ENCODE measurements at places on chromosomes 13 and 19. TPM values are rescaled to one million over a fixed set of nuclear protein-coding genes. Genes with fewer than 3 reads are reported as not detected.

The F10 gene
- 3.8 TPM for total RNA-seq

The C19orf67 gene
- total RNA-seq, result not detected

The USHBP1 gene
- total RNA-seq, result 1.6 TPM

DNA sequence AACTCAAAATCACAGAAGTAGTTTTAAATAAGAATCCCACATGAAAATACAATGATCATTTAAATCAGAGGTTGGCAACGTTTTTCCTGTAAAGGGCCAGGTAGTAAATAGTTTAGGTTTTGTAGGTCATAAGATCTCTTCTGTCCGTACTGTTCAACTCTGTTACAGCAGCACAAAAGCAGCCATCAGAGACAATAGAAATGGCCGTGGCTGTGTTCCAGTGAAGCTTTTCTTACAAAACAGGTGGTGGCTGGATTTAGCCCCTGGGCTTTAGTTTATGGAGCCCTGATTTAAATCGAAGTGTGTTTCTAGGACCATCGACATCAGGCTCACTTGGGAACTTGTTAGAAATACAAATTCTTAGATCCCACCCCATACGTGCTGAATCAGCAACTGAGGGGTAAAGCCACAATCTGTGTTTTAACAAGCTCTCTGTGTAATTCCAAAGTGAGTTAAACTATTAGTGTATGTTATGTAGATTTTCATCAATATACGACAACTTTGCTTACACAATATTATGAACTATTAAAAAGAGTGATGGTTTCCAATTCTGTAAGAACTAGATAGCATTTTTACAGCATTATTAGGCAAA lies 54.8 kb upstream of the MIR17HG start:
- no peaks in the 10 kb centered on the region for H3K27me3 ChIP-seq
- DNase-seq, result no peak
- no peaks in the 10 kb centered on the region for H3K4me1 ChIP-seq
- H3K27ac ChIP-seq, result no peak overlapping the region

DNA sequence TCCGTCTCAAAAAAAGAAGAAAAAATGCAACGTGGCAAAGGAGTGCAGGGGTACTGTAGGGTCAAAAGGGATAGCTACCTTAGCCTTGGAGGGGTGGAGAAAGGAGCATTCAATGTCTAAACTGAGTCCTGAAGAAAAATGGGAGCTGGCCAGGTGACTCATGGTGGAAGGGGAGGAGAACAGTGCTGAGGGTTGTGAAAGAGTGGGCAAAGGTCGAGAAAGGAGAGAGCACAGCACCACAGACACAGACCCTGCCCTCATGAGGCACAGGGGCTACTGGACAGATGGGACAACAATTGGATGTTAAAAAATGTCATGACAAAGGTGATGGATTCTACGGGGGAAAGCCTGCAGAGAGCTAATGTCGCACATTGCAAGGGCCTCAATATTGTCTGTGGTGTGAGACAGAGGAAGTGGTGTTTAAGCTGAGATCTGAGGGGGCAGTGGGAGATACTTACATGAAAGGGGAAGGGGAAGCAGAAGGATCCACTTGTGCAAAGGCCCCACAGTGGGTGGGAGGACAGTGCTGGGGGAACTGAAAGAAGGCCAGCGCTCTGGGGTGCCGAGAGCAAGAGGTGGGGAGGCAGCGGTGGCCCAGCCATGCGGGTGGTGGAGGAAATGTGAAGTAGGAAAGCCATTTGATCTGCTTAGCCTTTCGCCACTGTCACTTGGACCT lies 42.9 kb upstream of the URAD start:
- H3K36me3 ChIP-seq, result no peaks in the 10 kb centered on the region
- no peaks in the 10 kb centered on the region for H3K27me3 ChIP-seq
- H3K4me1 ChIP-seq, result no peaks in the 10 kb centered on the region
- H3K27ac ChIP-seq, result no peak overlapping the region
- no peak overlapping the region for H3K4me3 ChIP-seq
- DNase-seq, result peak; percentile 67

DNA sequence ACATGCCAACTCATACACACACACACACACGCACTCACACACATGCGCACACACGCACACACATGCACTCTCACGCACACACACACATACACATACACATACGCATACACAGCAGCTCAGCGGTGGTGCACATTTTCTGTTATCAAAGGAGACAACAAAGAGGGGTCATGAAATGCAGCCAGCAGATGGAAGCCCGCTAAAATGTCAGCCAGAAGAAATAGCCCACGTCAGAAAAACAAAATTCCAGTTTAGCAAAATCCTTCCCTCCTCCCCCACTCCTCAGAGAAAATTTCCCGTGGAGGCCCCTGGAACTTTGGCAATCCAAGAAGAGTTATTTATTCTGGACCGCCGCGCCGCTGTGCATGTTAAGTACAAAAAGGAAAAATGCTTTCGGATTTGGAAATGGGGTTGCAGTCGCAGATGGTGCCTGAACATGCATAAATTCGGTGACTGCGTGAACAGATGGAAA lies 114.6 kb upstream of the VSTM2B start:
- no peak for DNase-seq
- H3K36me3 ChIP-seq, result no peaks in the 10 kb centered on the region
- H3K27ac ChIP-seq, result no peak overlapping the region
- no peak overlapping the region for H3K4me3 ChIP-seq

DNA sequence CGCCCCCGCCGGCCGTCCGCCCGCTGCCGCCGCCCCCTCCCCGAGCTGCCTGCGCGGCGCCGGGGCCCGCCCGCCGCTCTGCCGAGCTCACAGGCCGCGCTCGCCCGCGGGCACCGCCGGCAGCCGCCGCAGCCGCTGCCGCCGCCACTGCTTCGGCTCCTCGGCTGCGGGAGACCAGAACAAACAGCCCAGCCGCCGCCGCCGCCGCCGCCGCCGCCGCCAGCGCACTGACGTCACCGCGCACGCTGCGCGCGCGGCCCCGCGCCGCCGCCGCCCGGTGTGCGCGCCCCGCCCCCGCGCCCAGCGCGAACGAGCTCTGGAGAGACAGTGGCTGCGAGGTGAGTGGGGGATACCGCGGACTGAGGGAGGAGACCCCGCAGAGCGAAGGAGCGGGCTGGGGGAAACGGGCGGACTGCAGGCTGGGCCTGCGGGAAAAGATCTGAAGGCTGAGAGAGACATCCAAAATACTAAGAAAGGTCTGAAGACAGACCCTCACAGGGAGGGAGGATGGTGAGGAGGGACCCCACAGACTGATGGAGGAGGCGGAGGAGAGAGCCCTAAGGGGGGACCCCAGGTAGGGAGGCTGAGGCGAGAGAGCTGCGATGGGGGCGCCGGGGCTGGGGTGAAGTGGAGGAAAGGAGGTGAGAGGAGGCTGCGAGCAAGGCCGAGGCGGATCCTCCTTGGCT lies at the start of gene BRD4:
Gene BRD4, minus strand, starts transcription at position 229 of the 686 bp plus-strand sequence. CDS start 59,440 bp downstream, outside the sequence.
- peak within 1 kb of the TSS; percentile 86 for H3K4me3 ChIP-seq
- DNase-seq, result peak; percentile 85
- peak within 1 kb of the TSS; percentile 97 for H3K27ac ChIP-seq
- peaks cover 45% of the 10 kb centered on the region for H3K4me1 ChIP-seq

- no peaks in the 10 kb centered on the region for H3K4me1 ChIP-seq
- H3K36me3 ChIP-seq, result no peaks in the 10 kb centered on the region
- no peak overlapping the region for H3K27ac ChIP-seq
Measured at GRCh38 chr19:55418185-55418584, 10.6 kb upstream of the UBE2S start.

- no peaks in the 10 kb centered on the region for H3K4me1 ChIP-seq
- no peaks in the 10 kb centered on the region for H3K36me3 ChIP-seq
- no peak overlapping the region for H3K4me3 ChIP-seq
- H3K27ac ChIP-seq, result peak overlapping the region; percentile 43
- no peaks in the 10 kb centered on the region for H3K27me3 ChIP-seq
- no peak for DNase-seq
Measured at GRCh38 chr13:102276404-102276803, 125.4 kb downstream of the FGF14 start.

DNA sequence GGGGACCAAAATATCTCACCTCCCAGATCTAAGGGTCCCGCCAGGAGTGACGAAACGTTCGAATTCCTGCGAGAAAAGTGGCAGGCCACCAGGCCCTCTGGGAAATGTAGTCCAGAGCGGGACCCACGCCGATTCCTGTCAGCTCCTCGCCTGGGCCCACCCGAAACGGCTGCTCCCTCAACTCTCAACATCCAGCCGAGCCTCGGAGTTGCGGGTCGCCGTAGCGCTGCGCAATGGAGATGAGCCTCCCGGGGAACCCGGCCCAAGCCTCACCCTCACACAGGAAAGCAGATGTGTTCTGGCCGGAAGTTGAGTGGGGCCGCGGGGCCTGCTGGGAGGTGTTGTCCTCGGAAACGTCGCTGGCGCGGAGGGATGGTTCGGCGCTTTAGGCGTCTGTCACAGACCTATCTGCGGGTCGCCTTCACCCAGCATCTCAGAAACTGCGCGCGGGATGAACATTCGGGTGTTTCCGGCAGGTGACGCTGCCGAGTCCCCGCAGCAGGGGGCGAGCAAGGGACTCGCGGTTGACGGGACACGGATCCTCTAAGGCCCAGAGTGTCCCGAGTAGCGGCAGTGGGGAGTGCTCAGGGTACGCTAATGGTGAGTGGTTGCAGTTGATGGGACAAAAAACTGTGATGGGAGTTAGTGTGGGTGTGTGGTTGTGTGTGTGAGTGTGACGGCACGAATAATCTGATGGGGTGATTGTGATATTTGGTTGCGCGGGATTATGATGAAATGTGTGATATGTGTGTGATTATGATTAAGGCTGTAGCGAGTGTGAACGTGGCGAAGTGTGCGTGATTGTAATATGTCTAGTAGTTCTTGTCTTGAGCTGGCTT lies at the start of the genes ZNF568 and ZNF829:
Gene ZNF568, plus strand, starts transcription at position 341 of the 839 bp plus-strand sequence. CDS start 6,439 bp downstream, outside the sequence.
Gene ZNF829, minus strand, starts transcription at position 300 of the 839 bp plus-strand sequence. CDS start 1,124 bp downstream, outside the sequence.
- DNase-seq, result peak; percentile 91
- peak within 1 kb of the TSS; percentile 93 for H3K27ac ChIP-seq
- peaks cover 5% of the 10 kb centered on the region for H3K36me3 ChIP-seq
- peaks cover 18% of the 10 kb centered on the region for H3K4me1 ChIP-seq
- no peaks in the 10 kb centered on the region for H3K27me3 ChIP-seq

Measured in sigmoid colon (tissue), 7 donors.